WTC11 (cell line): ENCODE measurements at places on chromosomes 16 and 17.

DNA sequence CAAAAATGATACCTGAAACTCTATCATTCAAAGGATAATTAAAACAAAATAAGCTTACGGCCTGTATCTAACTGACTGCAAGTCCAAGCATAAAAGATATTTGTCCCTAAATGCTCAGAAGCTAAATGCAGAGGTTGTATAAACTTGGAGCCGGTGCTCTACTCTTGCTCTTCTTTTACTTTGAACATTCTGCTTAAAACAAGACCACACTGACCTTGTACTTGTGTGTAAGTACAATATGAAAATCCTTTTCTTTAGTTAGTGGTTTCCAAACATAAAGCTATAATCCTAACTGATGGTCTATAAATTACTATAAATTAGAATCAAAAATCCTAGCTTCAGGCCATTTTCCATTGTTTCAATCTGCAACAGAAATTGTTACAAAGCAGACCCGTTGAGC is 74.6 kb downstream of the SPAG9 start:
- no peak for DNase-seq

- no peak for DNase-seq
Measured at GRCh38 chr17:61511480-61512182, 59.4 kb downstream of the TBX4 start.

- DNase-seq = no peak
Measured at GRCh38 chr17:66348584-66349165, 46.3 kb downstream of the PRKCA start.

DNA sequence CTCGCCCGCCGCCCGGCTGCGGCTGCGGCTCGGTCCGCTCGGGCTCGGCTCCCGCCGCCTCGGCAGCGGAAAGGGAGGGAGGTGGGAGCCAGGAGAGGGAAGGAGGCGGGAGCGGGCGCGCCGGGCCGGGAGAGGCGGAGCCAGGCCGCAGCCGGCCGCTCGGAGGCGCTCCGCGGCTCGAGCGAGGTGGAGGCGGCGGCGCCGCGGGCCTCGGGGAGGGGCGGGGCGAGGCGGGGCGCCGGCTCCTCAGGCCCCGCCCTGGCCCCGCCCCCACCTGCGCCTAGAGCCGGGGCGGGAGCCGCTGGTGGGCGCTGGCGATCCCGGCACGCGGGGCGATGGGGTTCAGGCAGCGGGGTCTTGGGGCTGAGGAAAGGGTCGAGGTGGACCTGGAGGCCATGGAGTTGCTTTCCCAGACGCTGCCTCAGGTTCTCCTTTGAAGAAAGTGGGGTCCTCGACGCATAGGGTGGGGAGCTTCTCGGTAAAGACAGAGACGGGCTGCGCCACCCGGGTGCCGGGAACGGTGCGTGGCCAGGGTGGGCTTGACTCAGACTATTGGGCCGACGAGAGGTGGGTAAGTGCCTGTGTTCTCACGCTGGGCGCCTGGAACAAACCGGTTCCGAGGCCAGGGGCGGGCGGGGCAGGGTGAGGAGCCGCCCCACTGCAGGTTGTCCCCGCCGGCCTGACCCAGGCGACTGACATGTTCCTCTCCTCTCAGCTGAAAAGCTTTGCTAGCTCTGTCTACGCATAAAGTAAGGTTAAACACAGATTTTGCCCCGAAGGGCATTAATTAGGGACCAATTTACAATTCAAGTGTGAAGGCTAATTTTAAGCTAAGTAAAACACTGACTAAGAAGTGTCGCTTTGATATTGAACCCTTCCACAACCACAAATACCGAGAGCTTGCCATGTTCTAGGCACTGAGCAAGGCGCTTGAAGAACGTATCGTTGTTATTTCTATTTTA is at the start of gene CMTM4:
Gene CMTM4, minus strand, starts transcription at position 75 of the 962 bp plus-strand sequence. CDS start 218 bp downstream, outside the sequence.
- DNase-seq = peak; percentile 87

DNA sequence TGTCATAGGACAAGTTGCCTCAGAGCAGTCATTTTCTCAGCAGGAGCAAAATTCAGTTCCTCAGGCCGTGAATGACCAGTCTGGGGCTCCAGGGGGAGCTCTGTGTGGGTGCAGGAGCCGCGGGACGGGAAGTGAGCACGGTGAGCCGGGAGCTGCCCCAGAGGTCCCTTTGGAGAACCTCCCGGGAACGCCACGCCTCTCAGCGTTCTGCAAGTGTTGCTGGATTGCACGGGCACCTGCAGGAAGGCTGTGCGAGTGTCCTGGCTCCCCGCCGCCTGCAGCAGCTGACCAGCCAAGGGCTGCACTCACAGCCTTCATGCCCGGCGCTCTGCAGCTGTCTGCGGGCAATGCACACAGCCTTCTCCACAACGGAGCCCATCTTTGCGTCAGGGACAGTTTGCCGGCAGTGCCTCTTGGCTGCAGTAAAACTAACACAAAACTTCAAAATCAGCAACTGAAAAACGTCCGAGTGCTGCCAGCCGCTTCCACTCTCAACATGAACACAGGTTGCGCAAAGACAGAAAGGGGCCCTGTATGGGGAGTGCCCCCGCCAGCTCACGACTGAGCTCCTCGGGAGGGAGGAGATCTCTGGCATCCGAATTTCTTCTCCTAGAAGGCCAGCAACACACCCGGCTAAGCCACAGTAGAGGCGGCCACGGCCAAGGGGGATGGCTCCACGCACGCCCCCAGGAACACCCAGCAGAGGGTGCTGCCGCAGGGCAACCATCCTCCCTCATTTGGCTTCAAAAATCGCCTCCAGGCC is 16.0 kb downstream of the NDUFAF8 start:
- DNase-seq = peak; percentile 74

GRCh38 chr17:74190154-74190553 is 13.3 kb upstream of the RPL38 start:
- DNase-seq = no peak

DNA sequence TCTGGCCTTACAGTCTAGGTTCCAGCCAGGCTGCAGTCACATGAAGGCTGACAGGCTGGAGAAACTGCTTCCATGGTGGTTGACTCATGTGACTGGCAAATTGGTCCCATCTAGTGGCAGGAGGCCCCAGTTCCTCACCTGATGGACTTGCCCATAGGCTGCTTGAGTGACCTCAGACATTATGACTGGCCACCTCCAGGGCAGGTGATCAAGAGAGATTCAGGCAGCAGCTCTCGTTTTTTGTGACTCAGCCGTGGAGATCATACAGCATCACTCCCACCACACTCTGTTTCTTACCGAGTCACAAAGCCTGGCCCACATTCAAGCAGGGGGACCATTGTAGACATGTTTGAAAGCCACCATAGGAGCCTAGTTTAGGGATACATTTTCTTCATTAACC is 34.5 kb downstream of the SIAH1 start:
- no peak for DNase-seq
